ENCODE measurements at places on chromosomes 7 and 10.

GRCh38 chr10:59382831-59383295 lies 20.5 kb upstream of the FAM13C start:
- DNase-seq = no peak

DNA sequence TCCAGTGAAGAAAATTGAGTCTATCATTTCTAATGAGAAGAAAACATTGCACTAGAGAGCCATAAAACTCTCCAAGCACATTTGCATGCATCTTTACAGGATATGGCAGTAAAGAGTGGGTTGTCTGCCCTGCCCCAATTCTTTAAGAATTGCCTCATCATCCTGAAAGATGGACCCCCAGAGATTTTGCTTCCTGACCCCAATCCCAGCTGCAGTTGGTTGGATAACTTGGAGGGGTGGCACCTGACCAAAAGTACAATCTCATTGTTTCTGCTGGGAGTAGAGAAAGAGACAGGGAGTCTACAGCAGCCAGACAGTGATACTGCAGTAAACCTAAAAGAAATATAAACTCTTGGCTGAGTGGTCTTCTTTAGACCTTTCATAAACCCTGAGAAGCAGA lies 49.1 kb upstream of the ADCY1 start:
- DNase-seq = no peak

- no peak for DNase-seq
These were observed 56.6 kb downstream of the VOPP1 start for GRCh38 chr7:55515569-55516279.

- no peak for DNase-seq
These were observed 14.8 kb upstream of the NRP1 start for GRCh38 chr10:33349268-33349667.

DNA sequence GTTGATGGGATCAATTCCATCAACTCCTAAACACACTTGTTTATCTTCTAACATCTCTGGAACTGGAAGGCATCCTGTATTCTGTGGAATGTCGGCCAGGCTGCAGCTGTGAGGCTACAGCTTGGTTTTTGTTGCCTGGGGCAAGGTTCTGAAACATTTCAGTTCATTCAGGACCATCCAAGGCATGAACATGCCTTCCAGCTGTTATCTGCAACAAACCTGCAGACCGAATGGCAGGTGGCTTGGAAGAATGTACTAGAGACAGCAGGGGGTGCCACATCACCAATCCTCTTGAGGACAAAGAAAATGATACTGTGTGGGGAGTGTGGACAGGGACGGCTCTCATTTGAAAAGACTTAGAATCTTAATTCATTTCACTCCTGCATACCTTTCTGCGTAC lies 12.4 kb downstream of the PAPOLB start:
- DNase-seq = no peak

DNA sequence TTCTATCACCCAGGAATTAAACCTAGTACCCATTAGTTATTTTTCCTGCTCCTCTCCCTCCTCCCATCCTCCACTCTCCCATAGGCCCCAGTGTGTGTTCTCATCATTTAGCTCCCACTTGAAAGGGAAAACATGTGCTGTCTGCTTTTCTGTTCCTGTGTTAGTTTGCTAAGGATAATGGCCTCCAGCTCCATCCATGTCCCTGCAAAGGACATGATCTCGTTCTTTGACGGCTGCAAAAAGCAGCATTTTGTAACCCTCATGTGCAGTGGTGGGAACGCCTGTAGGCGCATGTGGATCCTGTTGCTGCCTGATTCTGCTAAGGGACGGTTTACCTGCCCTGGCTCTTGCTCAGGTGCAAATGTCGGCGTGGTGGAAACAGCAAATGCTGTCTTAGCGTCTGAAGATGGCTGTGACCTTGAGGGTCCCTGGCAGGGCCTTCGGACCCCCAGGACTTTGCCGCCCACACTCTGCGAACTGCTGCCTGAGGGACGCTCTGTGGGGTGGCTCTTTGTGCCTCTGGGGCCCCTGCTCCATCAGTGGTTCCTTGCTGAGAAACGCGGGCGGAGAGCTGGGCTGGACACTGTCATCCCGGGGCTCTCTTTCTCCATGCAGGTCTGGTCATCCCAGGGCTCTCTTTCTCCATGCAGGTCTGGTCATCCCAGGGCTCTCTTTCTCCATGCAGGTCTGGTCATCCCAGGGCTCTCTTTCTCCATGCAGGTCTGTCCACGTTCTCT lies 5.6 kb upstream of the MTG1 start:
- DNase-seq = no peak

DNA sequence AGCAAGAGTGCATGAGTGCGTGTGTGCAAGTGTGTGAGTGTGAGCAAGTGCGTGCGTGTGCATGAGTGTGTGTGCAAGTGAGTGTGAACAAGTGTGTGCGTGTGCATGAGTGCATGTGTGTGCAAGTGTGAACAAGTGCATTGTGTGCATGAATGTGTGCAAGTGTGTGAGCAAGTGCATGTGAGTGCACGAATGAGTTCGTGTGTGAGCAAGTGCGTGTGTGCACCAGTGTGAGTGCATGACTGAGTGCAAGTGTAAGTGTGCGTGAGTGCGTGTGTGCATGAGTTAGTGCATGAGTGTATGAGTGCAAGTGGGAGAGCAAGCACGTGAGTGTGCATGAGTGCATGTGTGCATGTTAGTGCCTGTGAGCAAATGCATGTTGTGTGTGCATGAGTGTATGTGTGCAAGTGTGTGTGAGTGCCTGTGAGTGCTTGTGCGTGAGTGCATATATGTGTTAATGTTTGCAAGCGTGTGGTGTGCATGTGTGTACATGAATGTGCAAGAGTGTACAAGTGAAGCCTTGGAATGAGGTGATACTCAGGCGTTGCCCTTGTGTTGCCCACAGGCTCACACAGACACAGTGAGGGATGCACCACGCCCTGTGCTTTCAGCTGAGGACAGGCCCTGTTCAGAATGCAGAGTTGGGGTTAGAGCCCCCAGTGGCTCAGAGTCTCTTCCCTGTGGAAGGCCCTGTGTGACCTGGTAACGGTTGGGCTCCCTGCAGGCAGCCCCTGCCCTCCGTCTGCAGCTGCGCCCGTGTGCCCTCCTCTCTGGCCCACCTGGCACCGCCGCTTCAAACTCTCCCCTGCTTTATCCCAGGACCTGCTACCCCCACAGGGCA lies 97.1 kb downstream of the NKX6-2 start:
- no peak for DNase-seq

- no peak for DNase-seq
These were observed 911 bp upstream of the ZP3 start for GRCh38 chr7:76423666-76424412.

DNA sequence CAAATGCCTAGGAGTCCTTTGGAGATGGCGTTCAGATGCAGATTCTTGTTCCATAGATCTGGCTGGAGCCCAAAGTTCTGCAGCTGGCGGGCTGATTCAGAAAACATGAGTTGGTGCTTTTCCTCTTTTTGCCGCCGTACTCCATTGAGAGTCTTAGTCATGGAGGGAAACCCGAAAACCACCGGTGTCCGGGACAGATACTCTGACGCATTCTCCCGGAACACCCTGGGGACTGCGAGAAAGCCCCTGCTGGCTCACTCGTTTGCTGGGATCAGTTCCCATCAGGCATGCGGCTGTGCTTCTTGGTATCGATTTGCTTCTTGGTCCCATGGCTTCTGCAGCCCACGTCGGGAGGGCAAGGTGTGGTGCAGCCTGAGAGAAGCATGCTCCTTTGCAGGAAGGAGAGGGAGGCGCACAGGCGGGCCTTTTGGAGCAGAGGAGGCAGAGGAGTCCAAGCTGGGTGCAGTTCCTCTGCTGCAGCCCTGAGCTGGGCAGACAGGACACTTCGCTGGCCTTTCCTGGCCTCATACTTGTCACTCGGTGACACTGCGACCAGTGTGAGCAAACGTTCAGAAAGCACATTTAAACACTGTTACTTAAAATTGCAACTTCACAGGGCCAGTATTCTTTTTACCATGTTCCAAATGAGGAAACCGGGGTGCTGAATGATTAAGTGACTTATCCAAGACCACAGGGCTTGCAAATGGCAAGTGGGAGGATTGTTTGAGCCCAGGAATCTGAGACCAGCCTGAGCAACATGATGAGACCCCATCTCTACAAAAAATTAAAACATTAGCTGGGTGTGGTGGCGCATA lies 30.6 kb upstream of the PFKFB3 start:
- no peak for DNase-seq

GRCh38 chr10:91434041-91434440 lies 23.9 kb downstream of the HECTD2 start:
- DNase-seq = no peak

GRCh38 chr7:87216701-87217508 lies 2.6 kb downstream of the TMEM243 start:
- peak; percentile 21 for DNase-seq
